ENCODE measurements at places on chromosomes 4 and X.

DNA sequence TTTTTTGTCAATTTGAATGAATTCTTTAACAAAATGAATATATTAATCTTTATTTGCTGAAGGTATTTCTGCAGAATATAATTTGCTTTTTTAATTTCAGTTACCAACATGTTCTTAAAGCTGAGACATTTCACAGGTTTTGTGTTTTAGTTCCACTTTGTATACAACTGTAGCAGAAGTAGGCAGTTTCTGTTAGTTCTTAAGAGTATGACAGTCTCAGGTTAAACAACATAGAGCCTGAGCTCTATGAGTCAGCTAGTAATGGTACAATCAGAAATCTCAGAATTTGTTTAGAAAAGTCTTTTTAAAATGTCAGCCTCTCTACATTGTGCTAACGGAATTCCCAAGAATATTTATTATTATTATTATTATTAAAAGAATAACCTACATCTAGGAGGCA lies 50.4 kb downstream of the GSTCD start:
- DNase-seq = no peak

DNA sequence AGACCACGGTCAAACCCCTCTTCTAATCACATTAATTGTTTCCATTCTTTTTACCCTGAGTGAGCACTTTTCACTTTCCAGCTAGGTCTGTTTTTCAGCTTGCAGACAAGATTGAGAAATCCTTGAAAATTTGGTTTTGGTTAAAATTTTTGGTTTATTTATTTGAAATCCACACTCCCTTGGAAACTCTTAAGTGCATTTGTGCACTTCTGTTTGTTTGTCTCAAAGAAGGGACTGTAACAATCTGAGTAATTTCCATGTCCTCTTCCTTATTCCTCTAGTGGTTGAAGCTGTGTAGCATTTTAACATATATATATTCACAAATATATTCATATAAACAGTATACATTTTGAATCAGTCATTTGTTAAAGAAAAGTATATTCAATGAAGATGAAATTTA lies 333.3 kb downstream of the ANK2 start:
- no peak for DNase-seq

GRCh38 chr4:123120473-123120872 lies 198.1 kb upstream of the NUDT6 start:
- DNase-seq = no peak

GRCh38 chr4:108013955-108014354 lies 24.3 kb downstream of the HADH start:
- DNase-seq = no peak

DNA sequence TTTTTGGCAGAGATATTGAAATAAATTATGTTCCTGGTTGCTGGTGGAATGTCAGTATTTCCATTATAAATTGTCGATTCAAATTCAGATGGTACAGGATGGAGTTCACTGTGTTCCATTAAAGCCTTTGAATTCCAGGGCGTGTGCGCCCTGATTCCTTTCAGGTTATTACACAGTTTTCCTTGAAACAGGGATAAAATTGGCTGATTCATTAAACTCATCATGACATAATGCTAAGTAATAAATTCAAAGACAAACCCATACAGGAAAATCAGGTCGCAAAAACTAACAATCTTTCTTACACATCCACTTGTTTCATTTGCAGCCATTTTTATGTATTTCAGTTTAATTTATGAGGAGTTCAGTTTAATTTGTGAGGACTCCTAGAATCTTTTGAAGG lies 51.1 kb downstream of the RWDD4 start:
- DNase-seq = no peak

GRCh38 chr4:111011458-111011857 lies 388.6 kb upstream of the PITX2 start:
- DNase-seq = no peak

- peak; percentile 91 for DNase-seq
Observed at GRCh38 chr4:39469429-39470077, 10.7 kb downstream of the LIAS start.

GRCh38 chrX:68852046-68852445 lies 23.2 kb downstream of the EFNB1 start:
- no peak for DNase-seq

DNA sequence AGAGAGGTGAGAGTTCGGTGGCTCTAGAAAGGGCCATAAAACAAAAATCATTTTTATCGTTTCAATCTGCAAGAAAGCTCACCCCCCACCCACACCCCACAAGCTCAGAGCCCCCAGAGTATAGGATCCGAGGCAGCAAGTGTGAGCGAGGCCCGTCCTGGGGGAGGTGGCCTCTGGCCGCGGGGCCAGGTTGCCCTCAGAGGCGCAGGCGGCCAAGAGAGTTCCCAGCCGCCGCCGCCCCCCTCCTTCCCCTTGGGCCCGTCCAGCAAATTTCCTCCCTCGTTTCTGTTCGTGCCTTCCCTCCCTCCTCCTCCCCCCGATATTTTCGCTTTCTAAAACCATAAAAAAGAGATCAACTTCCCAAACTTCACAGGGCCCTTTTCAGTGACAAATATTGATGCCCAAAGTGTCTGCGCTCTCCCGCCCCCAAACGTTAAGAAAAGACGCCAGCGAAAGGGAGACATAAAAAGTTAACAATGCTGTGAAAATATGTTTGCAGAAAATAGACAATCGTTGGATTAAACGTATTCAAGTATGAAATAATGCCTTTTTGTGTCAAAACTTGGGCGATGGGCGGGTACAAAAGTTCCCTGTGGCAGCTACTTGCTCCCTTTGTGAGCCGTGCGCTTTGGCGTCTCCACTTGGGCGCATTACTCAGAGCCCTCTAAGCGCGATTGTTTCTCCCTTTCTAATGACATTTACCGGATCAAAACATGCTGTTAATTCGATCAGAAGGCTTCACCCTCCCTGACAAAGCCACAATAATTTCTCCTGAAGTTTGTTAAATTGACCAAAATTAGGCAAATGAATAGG lies 1.1 kb upstream of the HELT start:
- no peak for DNase-seq

GRCh38 chr4:132063829-132064228 lies 1085.3 kb upstream of the PCDH10 start:
- no peak for DNase-seq

GRCh38 chrX:113124693-113125092 lies 284.1 kb upstream of the AMOT start:
- no peak for DNase-seq

- DNase-seq = no peak
Observed at GRCh38 chr4:46404981-46405380, 15.1 kb upstream of the GABRA2 start.

DNA sequence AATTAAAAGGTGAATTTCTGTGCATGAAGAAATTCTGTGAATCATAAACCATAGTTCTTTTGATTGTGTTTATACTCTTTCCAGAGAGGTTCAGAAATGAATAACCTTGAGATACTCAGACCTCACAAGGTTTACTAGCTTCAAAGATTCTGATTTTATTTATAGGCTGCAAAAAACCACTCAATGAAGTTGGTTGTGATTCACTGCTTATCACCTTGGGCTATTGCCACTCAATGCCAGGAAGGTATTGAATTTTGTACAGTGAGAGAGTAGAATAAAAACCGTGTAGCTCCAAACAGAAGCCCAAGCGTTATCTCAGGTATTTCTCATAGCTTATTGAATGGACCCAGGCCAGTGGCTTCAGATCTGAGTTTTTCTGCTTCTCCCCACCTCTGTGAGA lies 118.7 kb downstream of the FHIP1A start:
- no peak for DNase-seq

DNA sequence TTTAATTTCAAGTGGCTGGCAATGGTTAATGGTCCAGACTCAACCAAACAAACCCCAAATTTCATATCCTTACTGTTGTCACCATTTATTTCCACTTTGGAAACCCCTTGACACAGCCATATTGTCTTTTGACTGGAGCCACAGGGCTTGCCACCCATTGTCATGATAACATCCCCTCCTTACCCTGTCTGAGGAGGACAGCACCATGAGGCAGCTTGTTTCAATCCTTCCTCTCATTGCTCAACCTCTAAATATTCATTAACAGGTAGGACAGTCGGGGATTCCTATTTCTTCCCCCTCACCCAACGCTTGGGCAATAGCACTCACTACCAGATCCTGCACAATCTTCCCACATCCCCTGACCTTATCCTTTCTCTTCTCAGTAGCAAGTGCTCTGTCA lies 92.1 kb downstream of the CEP135 start:
- no peak for DNase-seq

DNA sequence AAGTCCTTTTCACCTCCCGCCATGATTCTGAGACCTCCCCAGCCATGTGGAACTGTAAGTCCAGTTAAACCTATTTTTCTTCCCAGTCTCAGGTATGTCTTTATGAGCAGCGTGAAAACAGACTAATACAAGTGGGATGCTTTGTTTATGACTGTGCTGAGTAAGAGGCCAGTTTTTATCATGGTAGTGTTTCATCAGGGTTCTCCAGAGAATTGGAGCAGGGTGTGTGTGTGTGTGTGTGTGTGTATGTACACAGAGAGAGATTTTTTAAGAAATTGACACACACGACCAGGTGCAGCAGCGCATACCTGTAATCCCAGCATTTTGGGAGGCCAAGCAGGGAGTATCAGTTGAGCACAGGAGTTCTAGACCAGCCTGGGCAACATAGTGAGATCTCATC lies 34.6 kb upstream of the SLC2A9 start:
- no peak for DNase-seq

- DNase-seq = peak; percentile 77
Observed at GRCh38 chrX:48648336-48648751, 35.3 kb upstream of the WAS start.

DNA sequence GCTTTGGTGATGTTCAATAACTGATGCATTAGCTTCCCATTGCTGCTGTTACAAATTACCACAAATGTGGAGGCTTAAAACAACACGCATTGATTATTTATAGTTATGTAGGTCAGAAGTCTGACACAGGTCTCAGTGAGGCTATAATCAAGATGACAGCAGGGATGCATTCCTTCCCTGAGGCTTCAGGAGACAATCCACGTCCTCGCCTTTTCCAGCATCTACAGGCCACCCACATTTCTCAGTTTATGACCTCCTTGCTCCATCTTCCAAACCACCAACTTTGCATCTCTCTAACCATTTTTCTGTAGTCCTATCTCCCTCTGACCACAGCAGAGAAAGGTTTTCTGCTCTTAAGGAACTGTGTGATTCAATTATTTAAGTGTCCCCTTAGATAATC lies 92.5 kb downstream of the GASK1B start:
- no peak for DNase-seq

- peak; percentile 78 for DNase-seq
Observed at GRCh38 chr4:170420255-170420693, 330.5 kb upstream of the AADAT start.

DNA sequence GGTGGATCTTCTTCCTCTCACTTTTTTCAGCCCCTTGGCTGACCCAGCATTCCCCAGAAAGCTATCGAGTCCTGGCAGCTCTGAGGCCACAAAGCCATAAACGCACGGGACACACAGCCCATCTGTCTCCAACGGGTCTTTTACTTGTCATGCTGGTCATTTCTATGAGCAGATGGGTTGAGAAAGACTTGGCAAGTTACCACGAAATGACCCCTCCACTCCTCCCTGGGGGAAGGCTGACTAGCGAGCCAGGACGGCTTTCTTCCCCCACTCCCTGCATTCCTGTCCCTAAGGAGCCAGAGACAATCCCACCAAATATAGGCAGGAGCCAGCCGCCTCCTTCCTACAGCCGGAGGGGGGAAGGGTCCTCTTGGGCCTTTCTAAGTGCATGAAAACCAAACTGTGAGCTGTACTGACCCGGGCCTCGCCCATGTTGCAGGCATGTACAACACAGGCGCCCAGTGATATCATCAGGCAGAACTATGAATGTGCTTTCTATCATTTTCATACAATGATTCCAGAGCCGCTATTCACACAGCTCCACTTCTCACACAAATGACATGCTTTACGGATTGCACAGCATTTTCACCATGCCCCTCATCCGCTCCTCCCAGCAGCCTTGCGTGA lies 28.6 kb downstream of the AFAP1 start:
- DNase-seq = no peak

DNA sequence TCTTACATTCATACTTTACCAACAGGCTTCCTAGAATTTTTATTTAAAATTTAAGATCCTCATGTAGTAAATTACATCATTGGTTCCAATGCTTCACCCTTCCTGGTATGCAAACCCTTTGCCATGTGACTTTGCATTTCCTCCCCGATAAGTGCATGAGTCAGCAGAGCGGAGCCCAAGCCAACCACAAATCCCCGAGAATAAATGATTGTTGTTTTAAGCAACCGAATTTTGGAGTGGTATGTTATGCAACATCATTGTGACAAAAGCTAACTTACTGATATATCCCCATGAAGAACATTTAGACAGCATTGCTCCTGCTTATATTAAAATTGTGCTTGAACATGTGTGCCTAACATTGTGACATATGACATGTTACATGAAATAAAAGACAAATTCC lies 199.4 kb upstream of the DDX53 start:
- DNase-seq = peak; percentile 86

- DNase-seq = no peak
Observed at GRCh38 chrX:119502727-119503483, 34.7 kb downstream of the SLC25A5 start.

GRCh38 chr4:184287697-184288255 lies 70.1 kb upstream of the ENPP6 start:
- no peak for DNase-seq

DNA sequence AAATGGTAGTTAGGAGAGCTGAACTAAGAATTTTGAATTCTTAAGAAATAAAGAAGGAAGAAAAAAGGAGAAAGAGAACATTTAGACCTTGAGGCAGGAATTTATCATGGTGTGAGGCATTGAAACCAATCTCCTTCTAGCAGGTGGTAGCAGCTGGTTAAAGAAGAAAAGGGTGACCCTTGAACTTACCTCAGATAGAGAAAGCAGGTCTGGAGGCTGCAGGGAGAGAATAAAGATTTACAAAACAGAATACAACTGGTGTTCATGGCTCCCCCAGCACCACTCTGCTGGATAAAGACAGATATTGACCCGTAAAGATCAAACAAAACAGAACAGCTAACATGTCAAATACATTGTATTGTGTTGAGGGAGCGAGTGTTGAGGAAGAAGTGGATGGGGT lies 56.0 kb downstream of the NCAPG start:
- DNase-seq = no peak

GRCh38 chr4:123444290-123444731 lies 47.7 kb downstream of the SPRY1 start:
- DNase-seq = peak; percentile 98

DNA sequence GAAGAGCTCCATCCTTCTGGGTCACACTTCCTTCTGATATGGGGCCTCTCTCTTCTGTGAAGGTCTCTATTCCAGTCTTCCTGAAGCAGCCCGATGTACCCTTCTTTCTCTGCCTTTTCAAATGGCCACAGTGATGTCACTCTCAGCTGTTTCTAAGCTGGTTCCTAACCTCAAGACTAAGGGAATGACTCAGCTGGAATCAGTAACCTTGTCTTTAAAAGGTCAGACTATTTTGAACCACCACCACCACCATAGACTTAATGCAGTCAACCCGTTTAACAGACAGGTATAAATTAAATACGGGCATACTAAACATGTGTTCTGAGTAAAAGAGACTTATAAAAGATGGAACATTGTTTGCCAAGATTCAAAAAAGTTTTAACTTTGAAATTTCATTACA lies 121.0 kb downstream of the PPA2 start:
- peak; percentile 26 for DNase-seq

Measured in NB4 (cell line).